ENCODE measurements at places on chromosomes 5 and 9.

DNA sequence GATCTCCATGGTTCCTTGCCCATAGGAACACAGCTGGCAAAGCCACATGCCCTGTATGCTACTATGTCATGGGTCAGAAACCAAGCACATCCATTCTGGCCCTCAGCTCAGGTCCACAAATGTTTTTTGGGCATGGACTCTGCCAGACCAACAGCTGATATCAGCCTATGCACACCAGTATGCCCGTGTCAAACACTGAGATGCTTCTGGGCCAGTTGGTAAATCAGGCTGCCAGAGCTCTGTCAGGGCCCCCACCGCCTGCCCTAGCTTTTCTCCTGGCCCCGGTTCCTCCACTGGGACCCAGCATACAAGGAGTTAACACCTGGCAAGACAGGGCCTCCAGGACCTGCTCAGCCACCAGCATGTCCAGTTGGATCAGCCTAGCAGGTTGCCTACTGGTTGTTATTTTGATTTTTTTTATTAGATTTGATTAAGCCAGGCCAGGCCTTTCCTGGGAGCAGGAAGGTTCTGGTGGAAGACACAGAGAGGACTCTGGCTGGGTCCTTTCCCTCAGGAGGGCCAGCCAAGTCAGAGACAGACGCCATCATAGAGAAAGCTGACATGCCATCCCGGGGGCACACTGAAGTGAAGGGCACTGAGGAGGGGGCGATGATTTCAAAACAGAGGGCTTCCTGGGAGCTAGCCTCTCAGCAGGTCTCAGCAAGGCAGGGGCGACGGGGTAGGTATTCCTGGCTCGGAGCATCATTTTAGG lies 65.8 kb downstream of the TSTD2 start:
- no peak for DNase-seq

DNA sequence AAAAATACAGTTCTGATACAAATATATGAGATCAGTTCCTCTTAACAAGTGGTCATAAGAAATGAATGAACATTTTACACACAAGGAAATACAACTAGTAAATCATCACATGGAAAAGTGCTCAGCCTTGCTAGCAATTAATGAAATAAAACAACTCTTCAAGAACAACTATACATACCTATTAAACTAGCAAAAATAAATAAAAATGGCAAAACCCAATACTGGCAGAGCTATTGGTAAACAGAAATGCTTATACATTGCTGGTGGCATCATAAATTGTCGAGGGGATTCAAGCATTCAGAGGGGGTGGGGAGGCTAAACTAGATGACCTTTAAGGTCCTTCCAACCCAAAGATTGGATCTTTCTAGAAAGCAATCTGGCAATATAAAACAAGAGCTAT lies 5.9 kb upstream of the FRRS1L start:
- DNase-seq: no peak

DNA sequence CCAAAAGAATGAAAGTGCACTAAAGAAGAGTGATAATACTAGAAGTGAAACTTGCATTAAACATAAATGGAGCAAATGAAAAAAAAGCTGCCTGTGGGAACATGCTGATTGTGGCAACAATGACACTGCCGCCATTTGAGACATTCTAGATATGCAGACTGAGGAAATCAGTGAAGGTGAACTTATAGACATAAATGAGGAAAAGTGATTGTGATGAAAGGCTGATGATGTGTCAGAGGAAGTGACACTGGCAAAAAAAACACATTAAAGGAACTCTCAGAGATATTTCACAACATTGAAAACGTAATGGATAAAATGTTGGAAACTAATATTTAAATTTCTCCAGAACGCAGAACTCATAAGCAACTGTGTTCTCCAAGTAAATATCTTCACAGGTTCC lies 1.2 kb downstream of the ERCC8 start:
- no peak for DNase-seq

DNA sequence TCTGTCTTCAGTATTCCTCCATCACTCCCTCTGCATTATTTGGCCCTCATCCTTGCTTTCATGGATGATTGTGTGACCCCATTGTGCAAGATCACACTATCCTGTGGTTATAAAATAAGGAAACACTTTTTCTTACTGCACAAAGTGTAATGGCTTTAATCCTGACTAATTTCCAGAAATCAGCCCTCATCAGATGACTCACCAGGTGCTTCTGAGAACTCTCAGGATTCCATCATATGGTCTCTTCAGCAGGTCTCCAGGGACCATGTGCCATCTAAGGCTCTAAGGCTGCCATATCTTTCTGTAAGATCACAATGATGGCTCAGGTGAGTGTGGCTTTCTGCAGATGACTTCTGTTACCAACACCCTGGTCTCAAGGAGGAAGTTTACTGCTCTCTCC lies 27.3 kb upstream of the FER start:
- no peak for DNase-seq

- no peak for DNase-seq
These were observed 22.5 kb downstream of the ZNF462 start for GRCh38 chr9:106885451-106885850.

GRCh38 chr9:2032234-2032633 lies 17.1 kb downstream of the SMARCA2 start:
- DNase-seq: no peak

GRCh38 chr5:39231705-39232525 lies 12.6 kb upstream of the FYB1 start:
- DNase-seq: no peak

GRCh38 chr5:38422622-38423021 lies 133.8 kb downstream of the LIFR start:
- DNase-seq: no peak

DNA sequence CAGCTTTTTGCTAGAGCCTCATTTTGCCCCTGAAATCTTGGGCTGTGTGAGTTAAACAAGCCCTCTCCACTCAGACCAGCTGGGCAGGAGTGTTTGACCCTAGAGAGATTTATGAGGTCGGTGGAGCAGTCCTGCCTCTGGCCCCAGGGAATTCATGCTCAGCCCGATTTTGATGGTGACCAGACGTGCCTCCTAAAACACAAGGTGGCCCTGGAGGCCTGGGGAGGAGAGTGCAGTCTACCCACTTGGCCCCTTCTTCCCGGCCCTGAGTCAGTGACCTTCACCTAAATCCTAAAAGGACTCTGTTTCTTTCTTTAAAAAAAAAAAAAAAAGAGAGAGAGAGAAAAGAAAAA lies 86.6 kb upstream of the SAP30L start:
- DNase-seq: no peak

Measured in activated CD8-positive, alpha-beta memory T cell treated with anti-CD3 and anti-CD28 coated beads for 1 hour (primary cell).